ENCODE measurements at places on chromosomes 1 and 21.

- DNase-seq, result no peak
Measured at GRCh38 chr21:37800456-37801061, 115.7 kb downstream of the KCNJ6 start.

DNA sequence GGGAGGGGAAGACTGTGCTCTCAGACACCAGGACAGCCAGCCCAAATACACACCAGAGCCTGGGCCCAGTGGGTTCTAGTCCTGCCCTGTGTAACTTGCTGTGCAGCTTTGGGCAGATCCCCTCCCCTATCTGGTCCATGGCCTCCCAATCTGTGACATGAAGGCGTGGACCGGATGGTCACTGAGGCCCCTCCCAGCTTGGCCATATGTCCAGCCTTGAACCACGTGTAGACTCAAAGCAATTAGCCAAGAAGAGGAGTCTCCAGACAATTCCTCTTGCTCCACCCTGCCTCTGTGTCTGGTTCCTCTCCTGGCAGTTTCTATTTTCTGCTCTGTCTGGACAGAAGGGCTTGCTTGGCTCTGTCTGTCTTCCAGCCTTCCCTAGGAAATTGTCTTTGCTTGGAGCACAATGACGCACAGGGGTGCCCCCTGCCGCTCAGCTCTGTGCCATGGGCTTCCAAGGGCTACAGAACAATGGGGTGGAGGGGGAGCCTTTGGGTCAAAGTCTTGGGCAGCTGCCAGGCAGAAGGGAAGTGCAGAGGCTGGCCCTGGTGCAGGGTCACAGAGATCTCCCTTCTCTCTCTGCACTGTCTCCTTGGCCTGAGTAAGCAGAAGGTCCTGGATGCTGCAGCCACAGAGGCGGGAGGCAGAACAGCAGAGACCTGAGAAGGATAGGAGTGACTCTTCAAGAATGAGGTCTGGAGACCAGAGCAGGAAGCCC is 66.1 kb downstream of the TENT5C start:
- DNase-seq, result no peak

GRCh38 chr1:71233645-71234044 is 152.8 kb upstream of the ZRANB2 start:
- DNase-seq, result no peak

DNA sequence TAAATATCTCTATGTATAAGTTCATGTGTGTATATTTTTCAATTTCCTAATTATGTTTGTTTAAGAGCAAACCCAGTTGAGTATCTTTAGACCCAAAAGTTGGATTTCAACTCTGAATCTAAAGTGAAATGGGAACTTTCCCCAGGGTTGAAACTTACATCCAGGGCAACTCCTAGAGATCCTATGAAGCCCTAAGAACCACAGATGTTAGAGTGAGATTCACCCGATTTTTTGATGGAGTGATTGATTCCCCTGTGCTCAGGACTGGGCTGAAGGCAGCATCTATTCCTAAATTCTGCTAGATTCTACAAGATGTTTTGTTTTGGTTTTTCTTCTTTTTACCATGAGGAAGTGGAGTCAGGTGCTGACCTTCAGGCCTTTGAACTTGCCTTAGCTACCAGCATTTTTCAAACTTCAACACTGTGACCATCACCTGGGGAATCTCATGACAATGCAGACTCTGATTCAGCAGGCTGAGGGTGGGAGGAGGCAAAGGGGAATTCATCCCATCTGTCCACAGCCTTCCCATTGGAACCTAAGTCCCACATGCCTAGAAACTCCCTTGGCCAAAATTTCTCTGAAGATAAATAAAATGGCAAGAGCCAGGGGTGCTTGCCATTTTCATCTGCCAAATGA is 145.5 kb downstream of the ETS2 start:
- no peak for DNase-seq

- DNase-seq, result no peak
Measured at GRCh38 chr1:40076895-40077312, 20.1 kb downstream of the PPT1 start.

GRCh38 chr1:247357781-247358211 is 26.1 kb upstream of the ZNF496 start:
- DNase-seq, result no peak

DNA sequence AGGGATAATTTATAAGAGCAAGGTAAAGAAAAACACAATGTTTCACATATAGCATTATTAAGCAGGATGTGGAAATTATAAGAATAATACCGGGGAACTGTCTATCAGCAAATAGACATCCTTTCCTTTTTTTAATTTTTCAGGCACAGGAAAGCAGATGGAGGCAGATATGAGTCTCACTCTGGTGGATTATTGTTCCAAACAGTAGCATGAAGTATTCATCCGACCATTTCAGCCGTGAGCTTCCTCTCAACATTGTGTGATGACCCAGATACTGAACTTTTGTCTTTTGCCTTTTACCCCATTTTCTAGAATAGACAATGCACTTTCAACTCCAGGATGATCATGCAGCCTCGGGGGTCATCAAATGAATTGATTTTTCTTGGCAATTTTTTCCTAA is 599.8 kb downstream of the ADGRL2 start:
- no peak for DNase-seq

DNA sequence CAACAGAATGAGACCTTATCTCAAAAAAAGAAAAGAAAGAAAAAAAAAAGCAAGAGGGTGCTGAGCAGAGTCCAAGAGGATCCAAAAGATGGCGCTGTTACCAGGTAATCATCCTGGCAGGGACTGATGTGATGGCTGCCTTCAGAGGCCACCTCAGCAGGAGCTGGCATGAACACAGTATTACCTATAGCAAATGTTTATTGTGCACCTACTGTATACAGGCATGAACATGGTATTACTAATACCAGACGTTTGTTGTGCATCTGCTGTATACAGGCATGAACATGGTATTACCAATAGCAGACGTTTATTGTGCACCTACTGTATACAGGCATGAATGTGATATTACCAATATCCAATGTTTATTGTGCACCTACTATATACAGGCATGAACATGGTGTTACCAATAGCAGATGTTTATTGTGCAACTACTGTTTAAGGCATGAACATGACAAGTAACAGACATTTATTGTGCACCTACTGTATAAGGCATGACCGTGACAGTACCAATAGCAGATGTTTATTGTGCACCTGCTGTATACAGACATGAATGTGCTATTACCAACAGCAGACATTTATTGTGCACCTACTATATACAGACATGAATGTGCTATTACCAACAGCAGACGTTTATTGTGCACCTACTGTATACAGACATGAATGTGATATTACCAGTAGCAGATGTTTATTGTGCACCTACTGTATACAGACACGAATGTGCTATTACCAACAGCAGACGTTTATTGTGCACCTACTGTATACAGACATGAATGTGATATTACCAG is 115.1 kb upstream of the TMEM51 start:
- no peak for DNase-seq

DNA sequence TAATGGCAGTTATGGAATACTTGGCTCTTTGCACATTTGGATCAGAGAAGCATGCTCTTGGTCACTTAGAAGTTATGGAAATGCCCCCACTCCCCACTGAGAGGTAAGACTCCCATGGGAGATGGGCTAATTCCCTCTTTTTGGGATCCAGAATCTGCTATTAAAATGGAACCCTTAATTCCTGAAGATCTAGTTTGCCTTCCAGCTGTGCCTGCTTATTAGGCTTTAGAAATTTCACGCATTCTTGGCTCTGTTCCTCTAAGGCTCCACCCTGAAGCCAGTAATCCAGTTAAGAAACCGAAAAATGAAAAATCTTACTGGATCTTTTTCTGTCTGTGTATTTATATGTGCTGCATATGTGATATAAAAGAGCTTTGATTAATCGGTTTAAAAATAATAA is 76.7 kb downstream of the USH2A start:
- DNase-seq, result no peak

DNA sequence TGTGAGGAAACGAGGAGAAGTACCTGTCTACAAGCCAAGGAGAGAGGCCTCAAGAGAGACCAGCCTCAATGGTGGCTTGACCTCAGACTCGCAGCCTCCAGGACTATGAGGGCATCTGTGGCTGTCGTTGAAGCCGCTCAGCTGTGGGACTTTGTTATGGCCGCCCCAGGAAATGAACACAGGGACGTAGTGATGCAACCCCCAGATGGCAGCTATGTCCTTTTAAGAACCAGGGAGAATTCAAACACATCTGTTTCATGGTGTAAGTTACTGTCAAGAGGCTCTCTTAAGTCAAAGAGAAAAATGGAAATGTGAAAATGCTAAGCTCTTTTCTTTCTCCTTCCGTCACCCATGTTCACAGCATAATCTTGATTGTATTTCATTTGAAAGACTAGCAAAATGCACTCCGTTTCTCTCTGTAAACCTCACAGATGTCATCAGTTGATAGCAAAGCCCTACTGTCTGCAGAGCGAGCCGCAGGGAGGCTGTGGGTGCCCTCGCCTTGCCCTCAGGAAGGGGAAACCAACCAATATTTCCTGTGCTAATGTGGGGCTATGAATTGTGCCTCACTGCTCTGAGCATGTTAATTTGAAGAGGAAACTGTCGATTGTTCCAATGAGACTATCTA is 21.3 kb downstream of the UBASH3A start:
- peak; percentile 87 for DNase-seq

DNA sequence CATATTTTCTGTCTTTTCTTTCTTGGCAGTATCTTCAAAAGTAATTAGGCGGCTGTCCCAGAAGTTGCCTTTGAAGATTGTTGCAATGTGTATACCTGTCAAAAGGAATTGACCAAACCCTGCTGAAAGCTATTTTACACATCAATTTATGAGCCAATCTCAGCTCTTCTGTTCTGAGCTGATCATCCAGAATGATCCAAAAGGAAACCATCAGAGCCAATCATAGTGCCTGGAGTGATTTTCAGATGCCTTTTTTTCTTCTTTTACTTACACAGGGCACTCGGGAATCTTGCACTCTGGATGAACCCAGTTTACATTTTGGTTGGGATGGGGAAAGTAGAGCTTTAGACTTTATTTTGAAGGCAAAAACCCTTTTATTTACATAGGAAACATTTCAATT is 21.8 kb upstream of the APOBEC4 start:
- DNase-seq, result no peak

- peak; percentile 22 for DNase-seq
Measured at GRCh38 chr1:93692983-93693591, 11.4 kb upstream of the BCAR3 start.

DNA sequence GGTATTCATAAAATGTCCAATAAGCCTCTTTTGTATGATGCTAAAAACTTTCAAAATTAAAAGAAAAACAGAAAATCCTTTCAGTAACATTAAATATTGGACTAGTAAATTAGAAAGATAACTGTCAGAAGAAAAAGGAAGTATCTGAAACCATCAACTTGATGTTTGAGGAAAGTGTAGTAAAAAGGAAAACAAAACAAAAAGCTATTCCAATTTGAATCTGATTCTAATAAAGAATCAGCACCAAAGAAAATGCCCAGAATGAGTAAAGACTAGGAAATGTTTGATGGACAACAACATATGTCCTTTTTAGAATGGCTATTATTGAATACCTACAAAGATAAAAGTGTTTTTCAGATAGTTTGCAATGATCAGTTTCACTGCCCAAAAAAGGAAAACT is 79.9 kb upstream of the RBM34 start:
- no peak for DNase-seq

DNA sequence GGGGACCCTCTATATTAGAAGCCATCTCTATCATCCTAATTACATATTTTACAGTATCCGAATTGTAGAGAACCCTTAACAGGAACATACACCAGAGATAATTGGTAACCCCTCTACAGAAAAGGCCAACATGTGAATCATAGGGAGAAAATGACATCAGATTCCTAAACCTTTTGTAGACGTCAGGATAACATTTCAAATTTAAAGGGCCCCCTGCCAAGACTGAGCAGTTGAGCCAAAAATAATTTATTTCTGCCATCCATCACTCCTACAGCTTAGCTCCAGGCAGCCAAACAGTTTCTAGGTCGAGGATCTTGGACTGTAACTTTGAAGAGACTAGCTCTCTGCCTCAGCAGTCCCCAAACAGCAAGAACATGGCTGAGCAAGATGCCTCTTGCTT is 21.2 kb downstream of the ZNF697 start:
- no peak for DNase-seq

DNA sequence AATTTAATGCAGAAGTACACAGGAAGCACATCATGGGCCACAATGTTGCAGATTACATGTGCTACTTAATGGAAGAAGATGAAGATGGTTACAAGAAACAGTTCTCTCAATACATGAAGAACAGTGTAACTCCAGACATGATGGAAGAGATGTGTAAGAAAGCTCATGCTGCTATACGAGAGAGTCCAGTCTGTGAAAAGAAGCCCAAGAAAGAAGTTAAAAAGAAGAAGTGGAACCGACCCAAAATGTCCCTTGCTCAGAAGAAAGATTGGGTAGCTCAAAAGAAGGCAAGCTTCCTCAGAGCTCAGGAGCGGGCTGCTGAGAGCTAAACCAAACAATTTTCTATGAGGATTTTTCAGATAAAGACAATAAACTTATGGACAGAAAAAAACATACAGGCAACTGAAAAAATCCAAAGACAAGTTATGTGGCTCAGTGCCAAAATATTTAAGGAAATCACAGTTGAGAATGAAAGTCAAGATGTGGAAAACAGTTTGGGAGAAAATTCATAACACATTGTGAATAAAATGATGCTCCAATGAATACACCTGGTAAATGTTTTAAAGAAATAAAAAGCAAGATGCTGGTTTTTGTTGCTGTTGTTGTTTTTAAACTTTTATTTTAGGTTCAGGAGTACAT is 2.8 kb upstream of the ZNF644 start:
- no peak for DNase-seq

GRCh38 chr1:202107801-202108731 is 14.7 kb upstream of the GPR37L1 start:
- DNase-seq, result no peak
